ENCODE measurements at places on chromosomes 11 and 22.

- DNase-seq: no peak
Measured at GRCh38 chr11:126833065-126833464, 167.5 kb downstream of the KIRREL3 start.

- no peak for DNase-seq
Measured at GRCh38 chr11:34805937-34806336, 110.2 kb downstream of the APIP start.

DNA sequence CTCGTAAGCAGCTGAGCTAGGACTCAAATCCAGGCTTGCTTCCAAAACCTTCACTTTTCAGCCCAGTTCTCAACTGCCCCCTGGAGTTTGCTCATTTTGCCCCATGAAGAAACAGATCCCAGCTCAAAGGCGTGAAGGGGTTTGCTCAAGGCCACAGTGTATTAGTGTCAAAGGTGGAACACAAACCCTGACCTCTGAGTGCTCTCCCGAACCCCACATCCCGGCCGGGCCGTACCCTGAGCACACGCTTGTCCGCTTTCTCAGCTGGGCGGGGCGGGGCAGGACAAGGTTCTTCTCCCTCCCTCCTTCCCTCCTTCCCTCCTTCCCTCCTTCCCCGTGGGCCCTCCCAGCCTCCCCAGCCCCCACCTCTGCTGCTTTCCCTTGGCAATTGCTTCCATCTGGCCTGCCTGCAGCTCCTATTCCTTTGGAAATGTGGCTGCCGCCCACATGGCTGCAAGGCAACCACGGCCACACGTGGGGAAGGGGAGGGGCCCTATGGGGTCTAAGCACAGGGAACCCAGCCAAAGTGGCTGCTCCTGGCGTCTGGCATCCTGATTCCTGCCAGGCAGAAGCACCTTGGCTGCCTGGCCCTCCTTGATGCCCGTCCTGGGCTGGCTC lies 4.1 kb downstream of the ST3GAL4 start:
- DNase-seq: no peak

DNA sequence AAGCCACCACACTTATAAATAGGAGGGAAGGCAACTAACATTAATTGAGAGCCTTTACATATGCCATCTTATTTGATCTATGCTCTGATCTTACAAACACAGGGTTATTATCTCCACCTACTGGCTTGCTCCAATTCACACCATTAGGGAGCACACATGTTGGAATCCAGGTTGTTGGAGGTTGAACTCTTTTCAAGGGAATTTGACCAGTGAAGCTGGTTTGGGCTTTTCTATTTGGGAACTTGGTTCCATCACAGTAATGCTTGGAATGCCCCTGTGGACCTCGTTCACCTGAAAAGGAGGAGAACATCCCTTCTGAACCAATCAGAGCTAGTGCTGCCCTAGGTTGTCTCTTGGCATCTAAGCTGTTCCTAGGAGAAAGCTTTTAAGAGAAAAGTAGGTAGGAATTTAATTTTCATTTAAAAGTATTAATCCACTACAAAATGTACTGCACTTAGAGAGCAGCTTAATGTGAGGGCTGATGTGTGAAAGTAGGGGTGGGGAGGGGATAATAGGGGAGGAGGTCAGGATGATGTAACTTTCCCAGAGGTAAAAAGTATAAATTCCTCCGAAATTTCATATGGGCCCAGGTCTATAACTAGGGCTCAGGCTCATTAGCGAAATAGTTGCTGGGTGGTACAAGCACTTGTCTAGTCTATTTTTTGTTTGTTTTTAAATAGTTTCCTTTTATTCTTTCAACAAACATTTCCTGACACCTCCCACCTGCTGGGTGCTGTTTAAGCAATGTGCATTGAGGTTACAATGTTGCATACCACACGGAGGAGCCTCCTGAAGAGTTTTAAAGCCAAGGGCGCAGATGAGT lies 7.6 kb upstream of the MICAL2 start:
- DNase-seq: no peak

DNA sequence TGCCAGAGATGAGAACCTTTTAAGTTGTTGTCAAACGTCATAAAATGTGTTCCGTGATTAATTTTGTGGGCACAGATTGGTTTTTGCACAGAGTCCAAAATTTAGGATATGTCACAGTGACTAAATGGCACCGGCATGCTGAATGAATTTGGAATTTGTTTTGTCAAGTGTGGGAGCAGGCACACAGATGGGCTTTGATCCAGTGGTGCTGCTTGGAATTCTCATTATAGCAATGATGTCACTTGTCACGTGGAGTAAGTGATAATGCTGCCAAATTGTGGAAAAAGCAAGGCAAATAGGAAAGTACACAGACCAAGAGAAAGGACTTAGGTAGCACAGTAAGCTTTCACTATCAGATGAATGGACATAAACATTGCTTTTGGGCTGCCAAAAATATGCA lies 8.0 kb upstream of the LIN7C start:
- DNase-seq: no peak

- no peak for DNase-seq
Measured at GRCh38 chr11:86918496-86918895, 36.7 kb downstream of the FZD4 start.

- DNase-seq: no peak
Measured at GRCh38 chr11:3879216-3879966, 23.9 kb downstream of the STIM1 start.

DNA sequence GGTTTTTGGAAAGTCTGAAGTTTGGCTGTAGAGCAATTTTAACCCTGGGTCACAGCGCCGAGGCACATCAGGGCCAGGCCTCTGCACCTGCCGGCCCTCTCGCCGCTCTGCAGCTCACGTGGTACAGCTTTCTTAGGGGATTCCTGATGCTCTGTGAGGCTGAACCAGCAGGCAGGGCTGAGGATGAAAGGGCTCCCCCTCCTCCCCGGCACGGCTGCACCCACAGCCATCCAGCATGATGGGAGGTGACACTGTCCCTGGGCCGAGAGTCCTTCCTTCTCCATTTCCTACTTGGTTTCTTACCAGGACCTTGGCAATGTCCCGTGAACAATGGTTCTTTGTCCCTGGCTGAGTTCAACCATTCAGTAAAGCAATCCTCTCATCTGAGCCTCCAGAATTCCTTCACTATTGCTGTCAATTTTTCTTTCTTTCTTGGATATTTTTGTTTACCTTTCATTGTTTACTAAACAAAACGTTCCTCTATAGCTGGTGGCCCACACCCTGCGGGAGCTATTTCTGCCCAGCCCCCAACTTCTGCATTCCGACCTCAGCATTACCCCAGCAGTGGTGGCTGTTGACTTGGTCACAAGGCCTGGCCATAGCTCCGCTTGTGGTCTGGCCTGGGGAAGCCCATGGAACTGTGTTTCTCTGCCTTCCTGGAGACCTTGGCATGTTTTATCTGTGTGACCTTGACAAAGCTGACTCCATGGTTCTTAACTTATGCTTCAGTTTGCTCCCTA lies 172.8 kb upstream of the B3GAT1 start:
- no peak for DNase-seq

- no peak for DNase-seq
Measured at GRCh38 chr11:112662554-112662953, 298.7 kb upstream of the NCAM1 start.

- DNase-seq: peak; percentile 35
Measured at GRCh38 chr22:35749808-35750207, 32.1 kb downstream of the APOL5 start.

DNA sequence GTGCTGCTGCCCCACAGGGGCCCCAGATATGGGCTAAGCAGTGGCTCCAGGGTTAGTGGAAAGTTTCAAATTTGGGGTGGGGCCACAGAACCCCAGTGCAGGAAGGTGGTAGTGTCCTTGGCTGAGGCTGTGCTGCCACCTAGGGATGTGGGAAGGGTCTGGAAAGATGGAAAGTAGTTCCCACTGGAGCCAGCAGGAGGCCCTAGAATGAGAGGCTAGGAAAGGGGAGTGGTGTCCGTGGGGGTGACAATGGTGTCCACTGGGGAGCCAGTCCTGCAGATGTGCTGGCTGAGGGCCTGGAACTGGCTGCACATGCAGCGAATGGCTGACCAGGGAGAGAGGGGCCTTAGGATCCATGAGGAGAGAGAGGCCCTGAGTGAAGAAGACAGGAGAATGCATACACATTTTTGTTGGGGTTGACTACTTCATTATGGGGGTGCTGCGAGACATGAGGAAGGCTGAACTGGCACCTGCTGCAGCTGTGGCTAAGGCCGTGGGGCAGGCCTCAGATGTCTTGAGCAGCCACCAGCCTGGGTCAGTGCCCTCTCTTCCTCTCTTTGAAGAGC lies 21.1 kb downstream of the RFPL3 start:
- DNase-seq: no peak

- DNase-seq: peak; percentile 55
Measured at GRCh38 chr11:118789501-118790356, 1.2 kb downstream of the DDX6 start.

- no peak for DNase-seq
Measured at GRCh38 chr22:38284042-38284402, 11.2 kb upstream of the TMEM184B start.

GRCh38 chr11:130644187-130644586 lies 195.7 kb downstream of the ADAMTS15 start:
- DNase-seq: no peak

DNA sequence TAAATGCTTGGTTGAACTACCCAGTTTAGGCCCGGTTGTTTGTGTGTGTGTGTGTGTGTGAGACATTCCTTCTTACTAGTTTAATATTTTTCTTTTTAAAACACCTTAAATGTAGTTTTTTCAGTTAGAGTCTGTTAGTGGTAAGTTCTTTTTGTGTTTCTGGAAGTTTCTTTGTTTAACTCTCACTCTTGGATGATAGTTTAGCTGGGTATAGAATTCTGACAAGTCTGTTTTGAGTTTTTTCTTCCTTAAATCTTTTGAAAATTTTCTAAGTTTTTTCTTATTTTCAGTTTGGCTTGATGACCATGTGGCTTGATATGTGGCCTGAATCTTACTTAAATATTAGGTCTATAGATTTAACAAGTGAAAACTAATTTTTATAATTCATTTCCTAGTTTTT lies 60.1 kb downstream of the PDE3B start:
- DNase-seq: no peak

GRCh38 chr11:5038341-5038740 lies 8.0 kb upstream of the OR52J3 start:
- DNase-seq: no peak

DNA sequence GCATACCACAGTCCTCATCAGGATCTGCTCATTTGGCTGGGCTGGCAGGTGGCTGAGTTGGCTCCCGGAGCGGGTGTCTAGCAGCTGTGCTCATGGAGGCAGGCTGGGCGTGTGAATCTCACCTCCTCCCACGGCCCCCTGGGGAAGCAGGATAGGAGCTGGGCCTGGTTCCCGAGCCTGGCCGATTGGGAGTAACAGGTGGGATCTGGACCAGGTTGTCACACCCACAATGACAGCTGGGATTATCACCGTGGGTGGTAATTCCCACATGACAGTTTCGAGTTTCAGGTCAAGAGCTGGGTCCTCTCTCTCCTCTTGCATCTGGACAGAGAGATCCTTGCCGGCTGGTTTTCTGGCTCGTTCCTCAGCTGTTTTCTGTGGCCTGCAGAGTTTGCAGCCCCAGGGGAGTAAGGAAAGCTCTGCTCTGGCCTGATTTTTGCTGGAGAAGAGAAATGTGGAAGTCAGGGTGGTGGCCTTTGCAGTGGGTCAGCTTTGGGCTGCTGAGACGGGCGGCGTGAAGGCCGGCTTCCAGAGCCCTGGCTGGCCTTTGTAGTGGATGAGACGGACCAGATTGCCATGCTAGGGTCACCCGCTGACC lies 57.0 kb downstream of the BCR start:
- no peak for DNase-seq

- DNase-seq: no peak
Measured at GRCh38 chr11:19508165-19508564, 204.5 kb upstream of the NAV2 start.

GRCh38 chr11:9090488-9091043 lies 833 bp downstream of the SCUBE2 start:
- peak; percentile 35 for DNase-seq

DNA sequence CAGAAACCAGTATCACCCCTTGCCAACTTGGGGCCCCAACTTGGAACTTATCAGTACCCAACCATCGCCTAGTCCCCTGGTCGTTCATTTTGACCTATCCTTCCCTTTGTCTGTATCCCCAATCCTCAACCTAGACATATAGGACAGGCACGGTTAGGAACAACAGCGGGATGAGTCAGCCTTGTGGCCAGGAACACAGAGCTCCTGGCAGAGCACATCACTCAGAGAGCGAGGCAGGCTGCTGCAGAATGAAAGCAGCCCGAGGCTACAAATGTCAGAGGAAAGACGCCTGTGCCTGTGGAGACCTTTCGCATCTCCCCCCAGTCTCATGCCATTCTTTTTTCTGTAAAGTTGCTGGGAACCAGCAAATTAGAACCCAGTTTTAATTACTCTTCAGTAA lies 14.6 kb downstream of the DKK3 start:
- no peak for DNase-seq

GRCh38 chr22:46070215-46070802 lies 80.0 kb upstream of the PPARA start:
- DNase-seq: no peak

GRCh38 chr11:2693271-2694261 lies 6.2 kb downstream of the KCNQ1OT1 start:
- no peak for DNase-seq

DNA sequence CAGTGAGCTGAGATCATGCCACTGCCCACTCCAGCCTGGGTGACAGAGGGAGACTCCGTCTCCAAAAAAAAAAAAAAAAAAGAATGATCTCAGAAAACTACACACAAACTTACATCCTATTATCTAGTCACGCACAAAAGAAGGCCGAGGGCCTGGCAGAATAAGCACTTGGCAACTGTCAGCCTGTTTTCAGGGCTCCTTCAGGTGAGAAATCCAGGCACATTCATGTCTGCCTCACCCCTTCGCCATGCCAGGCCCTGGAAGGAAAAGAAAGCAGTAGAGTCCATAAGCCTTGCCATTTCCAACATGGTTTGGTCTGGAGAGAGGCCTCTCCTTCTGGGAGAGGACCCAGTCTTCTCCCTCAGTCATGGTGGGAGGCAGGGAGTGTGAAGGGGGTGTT lies 30.9 kb downstream of the C11orf58 start:
- DNase-seq: no peak

DNA sequence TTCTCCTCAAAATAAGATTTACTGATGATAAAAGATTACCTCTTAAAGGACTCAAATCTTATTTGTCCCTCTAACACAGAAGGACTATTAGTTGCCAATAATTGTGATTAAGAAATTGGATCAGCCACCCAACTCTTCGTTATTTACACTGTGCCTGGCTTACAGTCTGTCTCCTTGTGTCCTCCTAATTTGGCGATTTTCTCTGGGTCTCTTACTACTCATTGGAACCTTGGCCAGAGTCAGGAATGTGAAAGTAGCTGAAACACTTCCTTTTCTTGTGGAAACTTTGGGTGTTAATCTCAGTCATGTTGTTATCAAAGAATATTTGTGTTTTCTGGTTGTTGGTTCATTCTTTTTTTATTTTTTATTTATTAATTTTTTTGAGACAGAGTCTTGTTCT lies 83.2 kb downstream of the TEAD1 start:
- DNase-seq: no peak

- no peak for DNase-seq
Measured at GRCh38 chr11:93729129-93729616, 12.1 kb downstream of the TAF1D start.

GRCh38 chr11:103963648-103964047 lies 72.8 kb upstream of the DDI1 start:
- DNase-seq: no peak

DNA sequence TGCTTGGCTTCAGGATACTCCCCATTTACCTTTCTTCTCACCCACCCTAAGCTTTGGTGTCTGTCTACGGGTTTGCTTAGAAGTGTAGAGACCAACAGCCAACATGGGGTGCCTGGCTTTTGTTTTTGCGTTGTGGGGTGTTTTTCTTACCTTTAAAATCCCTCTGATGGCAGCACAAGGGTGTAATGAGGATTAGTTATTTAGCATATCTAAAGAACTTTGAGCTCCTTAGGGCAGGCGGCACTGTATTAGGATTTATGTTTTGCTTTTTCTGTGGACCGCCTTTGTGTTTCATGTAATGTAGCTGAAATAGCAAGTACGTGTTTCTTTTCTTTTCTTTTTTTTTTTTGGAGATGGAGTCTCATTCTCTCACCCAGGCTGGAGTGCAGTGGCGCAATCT lies 8.9 kb downstream of the AP2A2 start:
- DNase-seq: no peak

All from GM20000 (cell line).